ENCODE measurements at places on chromosomes 4 and X.

GRCh38 chr4:25523405-25523804 is 132.2 kb upstream of the SLC34A2 start:
- DNase-seq = no peak

- no peak for DNase-seq
Observed at GRCh38 chr4:169080981-169081380, 70.9 kb upstream of the CBR4 start.

DNA sequence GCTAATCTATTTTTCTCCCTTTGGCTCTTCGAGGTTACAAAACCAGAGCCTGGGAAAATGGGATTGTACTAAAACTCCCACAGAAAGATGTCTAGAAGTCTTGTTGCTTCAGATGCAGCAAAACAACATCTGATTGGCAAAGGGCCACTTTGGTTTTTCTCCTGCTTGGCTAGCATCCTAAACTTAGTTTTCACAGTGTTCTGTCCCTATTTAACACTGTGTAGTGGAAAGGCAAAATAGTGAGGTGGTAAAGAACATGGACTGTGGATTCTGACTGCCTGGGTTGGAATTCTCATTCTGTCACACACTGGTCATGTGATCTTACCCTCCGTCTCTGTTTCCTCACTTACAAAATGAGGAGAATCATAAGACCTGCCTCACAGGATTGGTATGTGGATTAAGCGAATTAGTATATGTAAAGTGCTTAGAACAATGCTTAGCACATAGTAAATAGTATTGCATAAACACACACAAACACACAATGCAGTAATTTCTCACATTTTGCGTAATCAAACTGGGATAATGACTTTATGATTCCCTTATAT is 23.5 kb downstream of the TIGD2 start:
- DNase-seq = no peak

DNA sequence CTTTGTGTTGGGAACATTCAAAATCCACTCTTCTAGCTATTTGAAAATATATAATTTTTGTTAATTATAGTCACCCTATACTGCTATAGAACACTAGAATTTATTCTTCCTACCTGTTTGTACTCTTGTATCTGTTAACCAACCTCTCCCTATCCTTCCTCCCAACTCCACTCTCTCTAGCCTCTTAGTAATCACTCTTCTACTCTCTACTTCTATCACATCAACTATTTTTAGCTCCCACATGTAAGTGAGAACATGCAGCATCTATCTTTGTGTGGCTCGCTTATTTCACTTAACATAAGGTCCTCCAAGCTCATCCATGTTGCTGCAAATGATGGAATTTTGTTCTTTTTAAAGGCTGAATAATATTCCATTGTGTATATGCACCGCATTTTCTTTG is 537.3 kb downstream of the MID1IP1 start:
- no peak for DNase-seq

GRCh38 chrX:131595120-131595519 is 51.2 kb downstream of the OR13H1 start:
- DNase-seq = no peak

DNA sequence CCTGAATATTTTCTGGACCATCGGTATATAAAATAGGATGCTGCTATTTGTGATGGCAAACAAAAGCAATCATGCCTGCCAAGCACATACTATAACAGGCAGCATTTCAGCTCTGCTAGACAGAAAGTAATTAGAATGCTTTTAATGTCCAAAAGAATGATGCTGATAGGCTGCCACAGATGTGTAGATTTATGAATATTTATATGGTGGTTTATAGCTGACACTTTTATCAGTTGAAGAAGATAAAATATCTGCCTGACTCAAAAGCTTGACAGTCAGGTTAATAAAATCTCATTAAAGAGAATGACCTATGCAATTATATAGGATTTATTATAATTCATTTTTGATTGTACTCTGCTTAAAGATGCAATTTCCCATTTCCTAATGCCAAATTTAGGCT is 4.0 kb downstream of the BEND4 start:
- no peak for DNase-seq

DNA sequence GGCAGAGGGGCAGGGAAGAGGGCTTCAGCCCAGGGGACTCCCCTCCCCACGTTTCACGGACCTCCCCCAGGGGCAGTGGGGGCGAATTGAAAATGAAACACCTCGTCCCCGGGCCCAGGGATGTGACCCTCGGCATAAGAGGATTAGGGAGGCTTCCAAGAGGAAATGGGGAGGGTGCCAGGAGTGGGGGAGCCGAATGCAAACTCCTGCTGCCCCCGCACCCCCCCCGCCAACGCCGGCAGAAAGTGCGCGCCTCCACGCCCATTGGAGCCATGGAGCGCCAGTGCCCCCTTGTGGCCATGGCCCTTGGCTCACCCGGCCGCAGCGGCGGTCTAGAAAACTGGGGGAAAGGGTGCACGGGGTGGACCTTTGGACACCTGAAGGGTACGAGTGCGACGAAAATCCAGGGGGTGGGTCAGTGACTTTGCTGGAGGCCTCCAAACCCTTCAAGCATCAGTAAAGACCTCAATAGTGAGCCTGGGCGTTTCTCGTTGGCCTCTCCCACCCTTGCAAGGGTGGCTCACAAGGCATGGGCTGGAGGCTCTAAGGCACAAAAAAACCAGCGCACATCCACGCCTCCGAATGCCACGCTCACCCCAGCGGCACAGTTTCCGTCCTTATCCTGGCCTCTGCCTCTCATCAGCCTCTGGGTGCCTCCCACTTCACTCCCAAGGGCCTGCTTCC is 120.8 kb upstream of the PJA1 start:
- peak; percentile 60 for DNase-seq

DNA sequence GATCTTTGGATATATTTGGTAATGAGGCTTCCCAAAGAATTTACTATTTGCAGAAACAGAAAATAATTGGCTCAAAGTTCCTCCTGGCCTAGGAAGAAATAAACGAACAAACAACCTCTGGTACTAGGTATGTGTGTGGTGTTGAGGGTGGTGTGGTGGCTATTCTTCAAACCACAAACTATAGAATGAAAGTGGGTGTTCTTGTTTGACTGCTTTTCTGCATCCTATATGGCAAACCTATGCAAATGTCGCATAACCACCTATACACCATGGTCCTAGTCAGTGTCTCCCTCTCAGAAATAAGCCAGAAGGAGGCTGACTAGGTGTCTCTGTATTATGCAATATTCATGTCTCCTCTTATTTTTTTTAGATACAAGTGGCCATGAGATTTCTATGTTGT is 106.6 kb upstream of the PCDH18 start:
- no peak for DNase-seq

DNA sequence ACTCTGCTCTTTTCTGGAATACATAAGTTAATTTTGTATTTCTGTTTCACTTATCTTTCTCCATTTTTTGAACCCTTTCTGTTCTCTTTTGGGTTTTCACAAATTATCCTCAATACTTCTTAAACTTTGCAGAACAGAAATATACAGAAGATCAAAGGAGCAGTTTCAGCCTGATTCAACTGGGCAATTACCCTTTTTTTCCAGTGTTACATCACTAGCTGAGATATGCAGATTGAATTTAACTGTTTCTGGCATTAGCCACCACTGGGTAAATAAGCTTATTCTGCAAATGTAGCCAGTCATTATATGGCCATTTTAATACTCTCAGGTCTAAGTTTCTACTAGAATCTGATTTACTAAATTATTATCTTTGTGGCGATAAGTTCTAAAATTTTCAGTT is 66.9 kb upstream of the GRID2 start:
- no peak for DNase-seq

DNA sequence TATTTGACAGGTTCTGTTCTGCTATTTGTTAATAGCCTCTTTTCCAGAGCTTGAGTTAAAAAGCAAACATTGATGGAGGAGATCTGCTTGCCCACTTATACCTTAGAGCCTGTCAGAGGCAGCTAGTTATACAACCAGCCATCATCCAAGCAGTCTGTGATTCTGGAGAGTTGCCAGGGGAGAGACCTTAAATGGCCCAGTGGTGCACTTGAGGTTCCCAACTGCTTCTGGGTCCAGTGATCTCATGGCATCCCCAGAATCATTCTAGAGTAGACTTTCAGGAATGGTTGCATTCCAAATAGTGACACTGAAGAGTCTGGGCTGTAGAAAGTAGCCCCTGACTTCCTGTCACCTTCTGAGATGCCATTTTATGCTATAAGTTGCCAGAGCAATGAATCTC is 160.7 kb downstream of the FHIP1A start:
- DNase-seq = no peak

DNA sequence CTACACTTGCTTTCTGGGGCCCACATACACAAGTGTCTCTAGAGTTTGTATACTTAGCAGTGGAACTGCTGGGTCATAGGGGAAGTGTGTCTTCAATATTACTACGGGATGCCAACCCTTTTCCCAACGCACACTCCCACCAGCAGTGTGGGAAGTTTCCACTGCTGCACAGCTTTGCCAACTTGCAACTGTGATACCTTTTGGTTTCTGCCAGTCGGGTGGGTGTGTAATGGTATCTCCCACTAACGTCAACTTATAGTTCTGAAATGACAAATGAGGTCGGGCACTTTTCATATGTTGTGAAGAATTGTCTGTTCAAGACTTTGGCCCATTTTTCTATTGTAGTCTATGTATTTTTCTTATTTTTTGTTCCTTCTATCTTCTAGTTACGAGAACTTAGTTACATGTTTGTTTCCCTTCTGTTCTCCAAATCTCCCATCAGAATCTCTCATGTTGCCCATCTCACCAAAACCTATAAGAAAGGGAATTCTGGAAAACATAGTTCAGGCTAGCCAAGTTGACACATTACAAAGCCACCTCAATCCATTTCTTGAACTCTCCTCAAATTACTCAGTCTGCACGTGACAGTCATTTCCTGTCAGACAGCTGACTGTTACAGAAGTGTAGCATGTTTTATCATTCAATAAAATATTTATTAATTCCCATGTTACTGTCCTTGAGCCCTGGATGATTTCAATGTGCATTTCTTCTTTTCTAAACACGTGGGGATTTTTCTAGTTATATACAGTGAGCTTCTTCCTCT is 30.7 kb downstream of the PNMA6E start:
- DNase-seq = no peak

DNA sequence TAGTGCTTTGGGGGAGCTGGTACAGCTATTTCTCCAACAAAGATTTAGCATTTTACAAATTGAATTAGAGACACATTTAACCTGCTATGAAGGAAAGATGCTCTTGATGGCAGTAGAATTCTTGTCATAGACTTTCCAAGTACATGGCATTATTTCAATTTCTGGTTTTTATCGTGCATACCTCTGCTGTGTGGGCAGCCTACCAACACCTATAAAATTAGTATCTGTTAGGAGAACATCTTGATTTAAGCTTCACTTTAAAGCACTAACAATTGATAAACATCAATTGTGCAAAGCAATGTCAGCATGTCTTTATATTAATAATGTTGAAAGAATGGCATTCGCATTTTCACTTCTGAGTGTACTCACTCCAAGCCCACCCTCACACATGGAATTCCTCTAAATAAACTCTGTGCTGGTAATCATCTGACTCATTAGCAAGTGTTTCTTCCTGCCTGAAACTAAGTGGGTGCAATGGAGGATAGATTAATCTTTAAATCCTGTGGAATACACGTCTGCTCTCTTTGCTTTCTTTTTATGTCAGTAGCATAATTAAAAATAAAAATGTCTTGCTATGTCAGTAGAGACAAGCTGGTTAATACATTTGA is 279.8 kb upstream of the MAGEB18 start:
- DNase-seq = no peak

DNA sequence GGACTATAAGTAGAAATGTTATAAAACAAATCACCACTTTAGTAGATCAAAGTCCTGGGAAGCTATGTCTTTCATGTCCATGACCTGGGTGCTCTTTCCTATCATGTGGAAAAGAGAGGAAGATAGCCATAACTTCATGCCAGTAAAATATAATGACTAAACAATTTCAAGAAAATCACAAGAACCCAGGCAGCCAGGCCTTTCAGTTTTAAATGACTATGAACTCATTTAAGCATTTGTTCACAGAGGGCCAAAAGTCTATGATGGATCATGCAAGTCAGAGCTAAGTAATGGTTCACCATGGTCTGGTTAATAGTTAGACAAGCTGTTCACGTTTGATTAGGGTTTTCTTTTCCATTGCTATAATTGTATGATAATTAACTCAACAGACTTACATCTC is 155.8 kb downstream of the PPARGC1A start:
- DNase-seq = no peak

- no peak for DNase-seq
Observed at GRCh38 chr4:159052315-159052714, 50.6 kb upstream of the RAPGEF2 start.

DNA sequence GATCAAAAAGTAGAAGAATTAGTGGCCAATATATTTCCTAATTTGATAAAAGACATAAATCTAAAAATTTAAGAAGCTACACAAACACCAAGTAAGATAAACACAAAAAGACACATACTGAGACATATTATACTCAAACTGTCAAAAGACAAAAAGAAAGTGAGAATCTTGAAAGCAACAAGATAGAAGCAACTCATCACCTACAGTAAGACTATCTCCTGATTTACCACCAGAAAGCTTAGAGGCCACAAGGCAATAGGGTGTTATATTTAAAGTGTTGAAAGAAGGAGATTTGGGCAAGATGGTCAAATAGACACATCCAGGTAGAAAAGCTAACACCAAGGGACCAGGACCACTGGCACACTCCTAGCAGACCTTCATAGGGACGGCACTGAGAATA is 79.4 kb downstream of the ITM2A start:
- no peak for DNase-seq

- no peak for DNase-seq
Observed at GRCh38 chr4:120915336-120915735, 7.2 kb downstream of the PRDM5 start.

- no peak for DNase-seq
Observed at GRCh38 chr4:108337923-108338322, 169.2 kb upstream of the LEF1 start.

- DNase-seq = no peak
Observed at GRCh38 chrX:7347465-7347864, 199.5 kb upstream of the PUDP start.

GRCh38 chrX:136899221-136899620 is 18.7 kb upstream of the RBMX start:
- no peak for DNase-seq

DNA sequence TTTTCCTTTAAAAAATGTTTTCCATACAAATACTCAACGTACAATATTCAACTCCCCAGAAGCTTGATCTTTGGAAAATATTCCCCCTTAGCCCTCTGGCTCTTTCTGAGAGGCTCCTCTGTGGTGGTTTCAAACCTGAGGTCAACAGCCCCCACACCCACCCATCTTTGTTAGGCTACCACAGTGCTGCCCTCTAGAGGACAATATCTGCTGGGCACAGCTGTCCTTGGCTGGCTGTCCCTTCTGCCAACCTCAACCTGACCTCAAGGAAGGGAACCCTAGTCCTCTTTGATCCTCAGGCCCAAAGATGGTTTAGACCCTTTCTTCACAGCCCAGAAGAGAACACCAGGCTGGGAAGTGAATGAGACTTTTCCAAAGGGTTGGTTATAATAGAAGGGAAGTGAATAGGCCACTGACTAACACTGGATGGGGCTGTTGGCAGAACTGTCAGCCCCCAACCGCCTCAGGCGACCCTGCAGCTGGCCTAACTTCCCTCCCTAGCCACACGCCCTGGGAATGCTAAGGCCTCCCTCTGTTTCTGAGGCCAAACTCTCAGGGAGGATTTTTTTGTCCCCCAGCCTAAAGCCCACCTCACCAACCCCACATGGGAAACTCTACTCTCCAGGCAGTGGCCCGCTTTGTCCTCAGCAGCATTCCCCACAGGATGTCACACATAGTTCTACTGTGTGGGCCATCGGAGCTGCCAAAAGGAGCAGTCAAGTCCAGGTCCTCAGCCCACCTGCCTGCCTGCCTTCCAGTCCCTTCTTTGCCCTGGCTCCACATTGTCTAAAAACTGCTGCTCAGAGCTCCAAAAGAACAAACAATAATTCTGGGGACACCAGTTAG is 34.3 kb downstream of the NYX start:
- no peak for DNase-seq

- DNase-seq = no peak
Observed at GRCh38 chr4:112053825-112054350, 91.4 kb upstream of the FAM241A start.
